ENCODE measurements at places on chromosomes 3 and 15.
A peak's percentile ranks its signal among the peaks of the same experiment; 100 is the strongest.

- no peak for DNase-seq
Measured at GRCh38 chr3:188832146-188832545, 339.6 kb upstream of the TPRG1 start.

GRCh38 chr3:189714991-189715961 is 84.1 kb downstream of the TP63 start:
- peak; percentile 69 for DNase-seq

GRCh38 chr3:154954757-154955156 is 125.4 kb upstream of the MME start:
- DNase-seq, result peak; percentile 57

DNA sequence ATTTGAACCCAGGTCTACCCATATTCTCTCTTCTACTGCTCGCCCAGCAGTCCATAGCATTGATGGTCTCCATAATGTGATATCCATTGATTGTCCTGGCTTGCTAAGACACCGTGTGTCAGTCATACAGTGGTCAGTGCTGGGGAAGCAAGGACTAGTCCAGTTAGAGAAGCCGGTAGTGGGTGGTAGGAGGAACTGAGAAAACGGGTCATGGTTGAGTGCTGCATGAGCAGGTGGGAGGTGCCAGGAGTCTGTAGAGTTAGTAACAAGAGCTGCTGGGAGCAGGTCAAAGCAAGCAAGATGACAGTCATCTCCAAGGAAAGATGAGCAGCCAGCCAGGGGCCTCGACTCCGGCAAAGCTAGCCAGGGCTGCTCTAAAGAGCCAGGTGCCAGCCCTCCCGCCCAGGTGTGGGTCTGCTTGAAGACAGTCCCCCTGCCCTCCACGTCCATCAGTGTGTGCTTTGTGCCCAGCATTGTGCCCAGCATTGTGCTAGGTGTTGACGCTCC is 29.5 kb upstream of the USP3 start:
- no peak for DNase-seq

DNA sequence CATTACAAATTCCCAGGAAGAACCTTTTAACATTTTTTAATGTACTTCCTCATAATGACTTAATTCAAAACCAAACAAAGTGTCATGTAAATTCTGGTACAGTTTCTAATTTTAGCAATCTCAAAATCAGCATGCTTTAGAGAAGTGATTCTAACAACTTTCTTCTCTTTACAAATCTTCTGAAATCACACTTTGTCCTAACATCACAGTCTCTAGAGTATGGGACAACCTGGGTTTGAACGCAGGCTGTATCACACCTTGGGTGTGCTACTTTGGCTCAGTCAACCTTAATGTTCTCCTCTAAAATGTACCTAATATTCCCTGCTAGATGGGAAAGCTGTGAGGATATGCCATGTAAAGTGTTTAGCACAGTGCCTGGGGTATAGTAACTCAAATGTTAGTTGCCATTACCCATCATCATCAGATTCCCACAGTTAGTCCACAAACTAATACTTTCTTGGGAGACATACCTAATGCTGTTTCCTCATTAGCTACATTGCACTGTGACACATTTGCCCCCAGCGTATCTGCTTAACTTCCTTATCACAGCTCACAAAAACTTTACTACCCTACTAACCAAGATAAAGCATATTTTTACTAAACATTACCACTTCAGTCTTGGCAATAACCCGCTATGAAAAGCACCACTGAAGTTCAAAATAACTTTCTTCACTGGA is 3.1 kb downstream of the TSPAN3 start:
- DNase-seq, result no peak

DNA sequence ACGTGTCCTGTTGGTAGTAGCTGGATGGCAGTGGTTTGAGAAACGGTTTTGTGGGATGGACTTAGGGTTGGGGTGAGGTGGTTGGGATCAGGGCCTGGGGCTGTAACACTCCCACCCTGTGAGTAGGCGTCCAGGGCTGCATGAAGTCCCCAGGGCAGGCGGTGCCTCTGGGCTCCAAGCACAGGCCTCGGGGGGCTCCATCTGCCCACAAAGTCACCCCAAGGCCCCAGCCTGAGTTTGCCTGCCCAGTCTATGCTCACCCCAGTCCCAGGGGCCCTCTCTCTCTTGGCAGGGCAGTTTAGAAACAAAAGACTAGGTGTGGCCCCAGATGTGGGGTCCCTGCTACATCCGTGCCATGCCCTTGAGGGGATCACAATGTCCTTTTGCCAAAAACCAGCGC is 86.9 kb upstream of the PRR23E start:
- no peak for DNase-seq

DNA sequence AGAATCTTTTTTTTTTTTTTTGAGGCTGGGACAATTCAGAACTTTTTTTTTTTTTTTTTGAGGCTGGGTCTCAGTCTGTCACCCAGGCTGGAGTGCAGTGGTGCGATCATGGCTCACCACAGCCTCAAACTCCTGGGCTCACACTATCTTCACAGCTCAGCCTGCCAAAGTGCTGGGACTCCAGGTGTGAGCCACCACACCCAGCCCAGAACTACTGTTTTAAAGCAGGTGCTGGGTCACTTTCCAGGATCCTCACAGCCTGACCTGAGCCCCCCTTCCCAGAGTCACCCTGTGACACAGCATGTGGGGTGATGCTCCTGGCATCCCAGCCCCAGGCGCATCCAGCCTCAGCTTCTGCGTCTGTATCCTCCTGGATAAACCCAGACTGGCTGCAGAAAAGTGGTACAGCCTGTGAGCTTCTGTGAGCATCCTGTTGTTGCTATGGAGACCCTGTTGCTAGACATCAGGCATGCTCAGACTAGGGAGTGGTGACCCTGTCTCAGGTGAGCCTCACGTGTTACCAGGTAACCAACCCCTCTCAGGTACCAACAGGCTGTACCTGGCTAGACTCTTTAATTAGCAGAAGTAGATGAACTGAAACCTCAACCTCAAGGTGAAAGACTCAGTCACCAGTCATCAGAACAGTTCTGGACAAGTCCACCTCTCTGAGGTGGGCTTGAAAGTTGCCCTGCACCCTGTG is 15.0 kb downstream of the KLF13 start:
- no peak for DNase-seq

DNA sequence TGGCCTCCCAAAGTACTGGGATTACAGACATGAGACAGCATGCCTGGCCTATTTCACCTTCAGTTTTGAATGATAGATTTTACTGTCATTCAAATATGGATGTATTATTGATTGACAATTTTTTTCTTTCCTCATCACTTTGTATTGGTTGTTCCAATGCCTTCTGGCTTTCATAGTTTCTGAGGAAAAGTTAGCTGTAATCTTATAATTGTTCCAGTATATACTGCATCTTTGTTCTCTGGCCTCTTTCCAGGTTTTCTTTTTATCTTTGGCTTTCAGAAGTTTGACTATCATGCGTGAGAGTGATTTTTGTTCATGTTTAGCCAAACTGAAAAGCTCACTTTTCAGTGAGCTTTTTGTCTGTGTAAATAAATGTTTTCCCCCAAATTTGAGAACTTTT is 157.1 kb downstream of the RSRC1 start:
- no peak for DNase-seq

GRCh38 chr3:70951316-70951715 is 632.2 kb downstream of the FOXP1 start:
- no peak for DNase-seq

- no peak for DNase-seq
Measured at GRCh38 chr15:43229977-43230376, 9.2 kb upstream of the EPB42 start.

GRCh38 chr15:28896951-28897350 is 11.2 kb downstream of the APBA2 start:
- DNase-seq, result no peak

DNA sequence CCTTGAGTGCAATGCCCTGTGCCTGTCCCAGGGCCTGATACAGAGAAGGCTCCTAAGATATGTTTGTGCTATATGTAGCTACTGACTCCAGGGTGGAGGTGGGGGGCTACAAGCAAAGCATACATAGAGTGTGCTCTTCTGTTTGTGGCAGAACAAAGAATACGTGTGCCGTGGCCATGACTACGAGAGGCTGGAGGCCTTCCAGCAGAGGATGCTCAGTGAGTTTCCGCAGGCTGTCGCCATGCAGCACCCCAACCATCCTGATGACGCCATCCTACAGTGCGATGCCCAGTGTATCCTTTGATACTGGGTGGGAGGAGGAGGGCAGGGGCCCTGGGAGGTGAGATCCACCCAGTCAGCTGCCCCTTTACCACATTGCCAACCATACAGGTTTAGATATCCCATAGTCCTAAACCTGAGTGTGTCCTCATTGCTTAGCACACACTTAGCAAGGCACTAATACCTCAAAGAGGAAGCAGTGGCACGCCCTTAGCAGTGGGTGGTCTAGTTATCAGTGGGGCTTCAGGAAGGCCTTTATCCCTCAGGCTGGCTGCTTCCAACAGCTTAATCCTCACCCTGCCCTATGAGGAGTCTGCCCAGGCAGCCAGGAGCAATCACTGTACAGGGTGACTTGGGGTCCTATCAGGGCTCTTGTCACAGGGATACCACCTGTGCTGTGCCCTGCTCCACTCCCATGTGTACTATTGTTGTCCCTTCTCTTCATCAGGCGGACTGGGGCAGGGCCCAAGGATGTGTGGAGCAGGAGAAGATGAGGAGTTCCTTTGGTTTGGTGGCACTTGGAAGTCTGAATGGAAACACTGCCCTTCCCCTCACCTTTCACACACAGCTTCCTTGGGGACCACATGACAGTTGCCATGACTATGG is 30.1 kb upstream of the MANF start:
- DNase-seq, result no peak

- no peak for DNase-seq
Measured at GRCh38 chr3:40995271-40995670, 204.0 kb upstream of the CTNNB1 start.

DNA sequence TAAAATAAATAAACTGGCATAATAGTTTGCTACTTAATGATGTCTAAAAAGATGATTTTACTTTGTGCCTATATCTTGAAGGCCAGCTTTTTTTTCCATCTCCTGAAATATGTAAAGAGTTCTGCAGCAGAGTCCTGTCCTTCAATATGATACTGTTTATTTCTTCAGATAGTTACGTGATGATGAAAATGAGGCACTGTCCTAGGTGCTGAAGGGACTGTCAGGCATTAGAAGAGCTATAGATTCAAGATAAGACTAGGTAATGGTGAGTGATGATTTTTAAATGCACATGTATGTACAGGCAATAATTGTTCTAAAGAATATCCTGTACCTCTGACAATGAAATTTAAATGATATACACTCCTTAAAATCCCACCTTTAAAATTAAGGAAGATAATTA is 326.9 kb upstream of the DNAJC19 start:
- no peak for DNase-seq

- peak; percentile 7 for DNase-seq
Measured at GRCh38 chr15:64288999-64289398, 67.0 kb downstream of the CSNK1G1 start.

GRCh38 chr15:66078196-66078928 is 175.2 kb downstream of the MEGF11 start:
- DNase-seq, result no peak

- DNase-seq, result no peak
Measured at GRCh38 chr3:109887293-109887692, 549.9 kb upstream of the DPPA4 start.

DNA sequence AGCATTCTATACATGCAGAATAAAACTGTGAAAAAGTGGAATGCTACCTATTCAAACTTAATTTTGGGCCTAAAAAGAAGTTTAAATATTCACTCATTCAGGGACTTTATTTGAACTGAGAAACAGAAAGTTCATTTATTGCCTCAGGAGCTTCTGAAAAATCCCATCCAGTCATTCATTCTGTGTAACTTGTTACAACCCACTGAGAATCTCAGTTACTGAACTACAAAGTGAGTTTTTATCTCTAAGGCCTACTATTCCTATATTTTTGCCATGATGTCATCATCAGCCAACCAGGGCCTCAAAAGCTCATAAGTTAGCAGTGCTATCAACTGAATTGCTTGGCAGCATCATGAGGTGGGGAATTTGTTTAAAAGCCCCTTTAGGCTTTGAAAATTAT is 98.0 kb upstream of the BOC start:
- DNase-seq, result no peak

- DNase-seq, result no peak
Measured at GRCh38 chr3:148925845-148926244, 60.7 kb downstream of the CPA3 start.

GRCh38 chr15:49865925-49866757 is 245.3 kb downstream of the DTWD1 start:
- DNase-seq, result no peak

GRCh38 chr3:183541738-183542137 is 13.8 kb downstream of the KLHL6 start:
- DNase-seq, result no peak

GRCh38 chr3:108133048-108133369 is 42.2 kb upstream of the CD47 start:
- no peak for DNase-seq

DNA sequence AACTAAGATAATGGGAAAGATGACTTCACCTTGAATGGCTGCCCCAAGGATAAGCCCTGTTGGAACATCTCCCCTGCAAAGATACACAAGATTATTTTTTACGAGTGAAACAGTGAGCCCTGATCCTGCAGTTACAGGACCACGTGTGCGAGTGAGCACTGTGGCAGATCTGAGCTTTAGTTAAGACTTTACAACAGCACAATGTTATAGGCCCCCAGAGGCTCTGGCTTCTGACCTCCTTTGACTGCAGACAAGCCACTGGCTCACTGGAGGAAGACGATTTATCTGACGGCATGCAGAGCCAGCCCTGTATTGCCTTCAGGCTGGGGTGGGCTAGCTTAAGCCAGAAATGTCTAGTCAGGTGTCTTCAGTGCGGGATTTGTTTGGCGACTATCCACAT is 174.4 kb downstream of the ARRDC4 start:
- no peak for DNase-seq

GRCh38 chr3:160879859-160880258 is 123.8 kb downstream of the PPM1L start:
- DNase-seq, result no peak

DNA sequence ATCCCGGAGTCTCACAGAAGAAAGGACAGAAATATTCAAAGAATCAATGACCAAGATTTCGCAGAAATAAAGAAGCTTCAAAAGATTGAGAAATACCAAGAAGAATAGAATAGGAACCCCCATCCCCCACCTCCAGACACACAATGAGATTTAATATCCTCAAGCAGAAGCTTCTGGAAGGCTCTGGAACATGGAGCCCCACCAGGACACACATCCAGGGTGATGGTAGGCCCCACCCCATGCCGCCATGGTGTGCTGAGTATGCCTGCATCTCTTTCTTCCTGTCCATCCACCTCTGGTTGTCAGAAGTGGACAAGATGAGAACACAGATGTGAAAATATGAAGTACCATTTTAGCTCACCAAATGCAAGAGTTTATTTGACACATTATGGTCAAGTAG is 19.3 kb downstream of the PRR23E start:
- DNase-seq, result no peak

Measured in AG08395 (cell line).